Activated gamma-delta T cell treated with Interleukin-2 at 50 U/mL for 16 hours (primary cell): ENCODE measurements at places on chromosomes 12 and 14.

DNA sequence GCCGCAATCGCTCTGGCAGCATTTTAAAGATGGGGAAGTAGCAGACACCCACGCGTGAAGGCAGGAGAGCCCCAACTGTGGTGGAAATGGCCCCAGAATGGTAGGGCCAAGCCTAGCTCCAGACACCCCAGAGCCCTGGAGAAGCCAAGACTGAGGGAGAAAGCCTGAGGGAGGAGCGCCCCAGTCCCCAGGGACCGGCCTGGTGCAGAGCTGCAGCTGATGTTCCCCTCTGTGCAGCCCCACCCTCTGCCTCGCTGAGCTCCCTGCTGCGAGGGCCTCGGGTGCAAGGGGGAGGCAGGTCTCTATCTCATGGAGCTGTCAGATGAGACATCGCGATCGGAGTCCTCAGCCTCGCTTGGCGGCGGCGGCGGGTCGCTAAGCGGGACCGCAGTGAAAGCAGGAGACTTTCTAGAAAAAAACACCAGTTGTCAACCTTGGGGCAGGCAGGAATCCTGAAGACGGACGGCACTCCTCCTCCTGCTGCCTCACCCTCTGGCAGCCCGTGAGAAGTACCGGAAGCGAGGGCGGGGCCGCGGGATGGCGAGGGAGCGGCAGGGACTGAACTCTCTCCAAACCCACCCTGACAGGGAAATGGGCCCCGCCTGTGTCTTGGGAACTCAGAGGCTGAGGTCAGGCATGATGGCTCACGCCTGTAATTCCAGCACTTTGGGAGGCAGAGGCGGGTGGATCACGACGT, 6.0 kb downstream of the GAPDH start:
- DNase-seq, result peak; percentile 29

DNA sequence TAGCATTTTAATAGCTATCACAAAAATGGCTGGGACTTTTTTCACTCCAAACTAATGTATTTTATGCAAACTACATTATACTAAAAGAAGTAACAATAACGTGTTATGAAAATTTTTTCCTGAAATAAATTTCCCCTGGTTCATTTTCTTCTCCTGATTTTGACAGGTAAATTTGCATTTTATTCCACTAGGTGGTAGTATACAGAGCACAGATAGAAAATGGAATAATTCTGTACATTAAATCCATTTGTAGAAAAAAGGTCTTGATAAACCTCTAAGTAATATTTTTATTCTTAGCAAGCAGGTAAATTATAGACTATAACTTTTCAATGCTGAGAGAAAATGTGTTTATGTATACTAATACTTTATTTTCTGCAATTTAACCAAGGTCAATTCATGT, 96.5 kb downstream of the BCAT1 start:
- no peak for DNase-seq

DNA sequence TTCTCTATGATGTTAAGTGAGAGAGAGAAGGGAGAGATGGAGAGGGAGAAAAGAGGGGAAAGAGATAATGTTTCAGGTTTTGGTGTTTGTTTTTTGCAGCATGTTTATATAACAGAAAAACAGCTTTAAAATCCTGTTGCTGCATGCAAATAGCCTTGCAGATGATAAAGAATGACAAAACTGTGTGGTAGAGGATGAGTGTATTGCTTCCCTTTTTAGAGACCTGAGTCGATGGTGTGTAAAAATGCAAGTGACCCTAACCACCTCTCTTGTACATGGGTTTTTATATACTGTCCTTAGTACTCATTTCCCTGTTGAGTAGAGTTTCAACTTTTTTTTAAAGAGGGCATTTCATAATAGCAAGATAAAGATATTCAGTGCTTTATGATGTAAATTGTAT, 249.1 kb downstream of the AKAP6 start:
- DNase-seq, result no peak

DNA sequence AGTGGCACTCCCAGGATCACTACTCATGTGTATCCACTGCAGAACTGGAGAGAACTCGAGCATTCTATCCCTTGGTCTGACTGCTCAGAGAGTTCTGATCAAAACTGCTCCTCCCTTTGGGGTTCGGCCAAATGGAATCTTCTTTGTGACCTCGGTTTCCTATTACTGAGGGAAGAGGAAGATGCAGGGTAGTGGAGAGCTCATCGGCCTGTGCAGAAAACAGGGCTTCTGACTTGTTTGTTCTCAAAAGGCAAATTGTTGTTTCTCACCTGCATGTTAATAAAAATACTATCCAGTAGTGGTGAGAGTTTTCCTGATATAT, 17.1 kb upstream of the AKAP6 start:
- DNase-seq, result no peak
